Stimulated activated CD8-positive, alpha-beta memory T cell treated with anti-CD3 and anti-CD28 coated beads, Interleukin-2, amount 100 ng/mL, for 1 hour (primary cell): ENCODE measurements at places on chromosomes 4 and X.

GRCh38 chr4:78621395-78621794 is 69.8 kb downstream of the ANXA3 start:
- no peak for DNase-seq

DNA sequence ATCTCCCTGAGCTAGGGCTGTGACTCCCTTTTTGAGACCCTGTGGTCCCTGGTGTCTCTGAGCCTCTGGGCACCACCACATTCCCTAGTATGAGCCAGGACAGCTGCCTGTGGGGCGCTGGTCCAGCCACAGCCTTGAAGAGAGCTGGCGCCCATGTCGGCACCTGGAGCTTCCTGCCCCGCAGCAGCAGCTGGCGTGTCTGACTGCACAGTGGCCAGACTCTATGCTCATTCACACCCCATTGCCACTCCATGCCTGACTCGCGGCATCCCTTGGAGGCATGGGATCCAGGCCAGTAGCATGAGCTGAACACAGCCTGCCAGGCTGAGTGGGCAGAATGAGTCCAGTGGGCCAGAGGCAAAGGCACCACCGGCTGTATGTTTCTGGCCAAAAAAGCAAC is 8.3 kb upstream of the SPP1 start:
- DNase-seq = no peak

DNA sequence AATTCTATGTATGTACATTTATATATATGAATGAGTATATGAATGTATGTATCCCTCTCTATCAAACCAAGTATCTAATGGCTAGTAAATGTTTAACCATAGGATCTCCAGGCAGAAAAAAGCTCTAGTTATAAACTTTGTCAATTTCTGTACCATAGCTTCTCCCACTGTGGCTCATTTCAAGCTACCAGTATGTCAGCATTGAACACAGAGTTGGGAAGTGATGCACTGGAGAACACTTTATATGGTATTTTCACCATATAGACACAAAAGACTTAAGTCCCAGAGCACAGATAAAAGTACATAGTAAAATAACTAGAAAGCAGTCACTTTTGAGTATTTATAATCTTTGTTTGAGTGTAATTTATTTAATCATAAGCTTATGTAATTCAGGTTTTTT is 53.9 kb upstream of the ATP8A1 start:
- no peak for DNase-seq

- DNase-seq = no peak
Measured at GRCh38 chrX:2627272-2627867, 63.7 kb upstream of the CD99 start.

DNA sequence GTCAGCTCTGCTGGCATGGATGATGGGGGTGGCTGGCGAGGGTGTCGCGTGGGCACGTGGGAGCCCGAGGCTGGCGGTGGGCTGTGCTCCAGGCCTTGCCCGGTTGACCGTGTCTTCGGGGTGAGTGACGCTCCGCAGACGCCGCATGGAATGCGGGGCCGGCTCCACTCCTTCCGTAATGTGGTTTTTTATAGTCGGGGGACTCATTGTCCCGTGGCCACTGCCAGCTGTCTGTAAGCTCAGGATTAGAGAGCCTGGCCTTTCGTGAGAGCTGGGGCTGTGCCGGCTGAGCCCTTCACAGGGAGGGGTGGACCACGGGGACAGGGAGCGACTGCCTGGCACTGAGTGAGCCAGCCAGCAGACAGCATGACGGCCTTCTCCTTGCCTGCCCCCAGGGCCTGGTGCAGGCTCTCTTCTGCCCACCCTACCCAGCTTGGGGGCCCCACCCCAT is 20.4 kb downstream of the DOK7 start:
- no peak for DNase-seq

DNA sequence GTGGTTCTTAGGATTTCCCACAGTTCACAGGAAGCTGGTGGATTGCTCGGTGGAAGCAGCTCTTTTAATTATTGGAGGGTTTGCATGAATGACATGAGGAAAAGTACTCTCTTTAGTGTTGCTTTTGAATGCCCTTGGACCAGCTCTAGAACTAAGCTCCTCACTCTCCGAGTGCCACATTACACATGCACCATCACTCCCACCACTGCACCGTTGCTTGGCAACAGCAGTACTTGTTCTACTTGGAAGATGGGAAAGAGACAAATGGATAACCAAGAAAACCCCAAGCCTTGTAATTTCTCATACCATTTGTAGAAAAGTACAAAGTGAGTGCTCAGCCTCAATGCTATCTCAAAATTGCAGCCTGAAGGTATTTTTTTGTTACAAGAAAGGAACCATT is 620.2 kb upstream of the BOD1L1 start:
- no peak for DNase-seq

GRCh38 chr4:25860586-25861279 is 2.1 kb downstream of the SEL1L3 start:
- no peak for DNase-seq

DNA sequence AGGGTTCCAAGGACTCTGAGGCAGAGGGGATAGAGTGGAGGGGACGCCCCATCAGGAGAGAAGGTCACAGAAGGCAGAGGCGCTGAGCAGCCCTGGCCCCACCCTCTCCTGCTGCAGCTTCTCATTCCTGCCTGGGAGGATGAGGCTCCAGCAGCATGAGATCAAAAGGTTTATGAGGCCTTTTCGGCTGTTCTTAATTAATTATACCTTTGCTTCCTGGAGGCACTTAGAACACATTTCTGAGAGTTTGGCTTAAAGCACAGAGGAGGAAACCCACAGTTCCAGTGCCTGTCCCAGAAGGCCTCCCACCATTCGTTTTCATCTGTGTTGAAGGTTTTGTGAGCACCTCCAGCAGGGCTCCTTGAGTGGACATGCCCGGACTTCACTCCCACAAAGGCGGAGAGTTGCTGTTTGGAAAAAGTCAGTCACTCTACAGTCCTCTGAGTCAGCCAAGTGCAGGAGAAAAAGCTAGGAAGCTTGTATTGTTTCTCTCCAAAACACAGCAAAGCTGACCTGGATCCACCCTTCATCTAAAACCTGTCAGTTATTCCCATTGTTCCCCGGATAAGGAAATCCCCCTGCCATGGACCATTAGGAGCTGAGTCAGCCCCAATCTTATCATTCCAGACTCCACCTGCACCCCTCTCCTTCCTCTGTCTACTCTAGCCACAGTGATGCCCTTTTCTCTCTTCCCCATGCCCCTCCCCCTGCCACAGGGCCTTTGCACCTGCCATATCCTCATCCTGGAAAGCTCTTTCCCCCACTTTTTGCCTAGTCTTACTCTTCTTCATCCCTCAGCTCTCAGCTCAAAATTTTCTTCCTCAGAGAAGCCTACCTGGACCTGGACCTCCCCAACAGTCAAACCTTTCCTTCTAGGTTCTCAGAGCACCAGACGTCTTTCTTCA is 276.8 kb downstream of the FBXW7 start:
- DNase-seq = no peak

DNA sequence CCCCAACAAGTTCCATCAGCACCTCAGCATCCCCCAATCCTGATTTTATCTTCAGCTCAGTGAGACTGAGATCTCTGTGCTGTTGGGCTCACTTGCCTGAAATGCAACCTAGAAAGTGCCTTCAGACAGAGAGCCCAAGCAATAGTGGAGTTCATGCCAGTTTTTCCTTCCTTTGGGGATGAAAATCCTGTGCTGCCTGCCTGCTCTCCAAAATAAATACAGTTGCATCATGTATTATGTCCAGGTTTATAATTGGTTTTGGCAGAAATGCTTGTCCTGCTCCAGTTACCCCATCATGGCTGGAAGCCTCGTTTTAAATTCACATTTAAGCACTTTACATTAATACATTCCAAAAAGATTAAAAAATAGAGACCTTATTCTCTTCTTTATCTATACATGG is 1865.5 kb upstream of the TENM3 start:
- DNase-seq = no peak

DNA sequence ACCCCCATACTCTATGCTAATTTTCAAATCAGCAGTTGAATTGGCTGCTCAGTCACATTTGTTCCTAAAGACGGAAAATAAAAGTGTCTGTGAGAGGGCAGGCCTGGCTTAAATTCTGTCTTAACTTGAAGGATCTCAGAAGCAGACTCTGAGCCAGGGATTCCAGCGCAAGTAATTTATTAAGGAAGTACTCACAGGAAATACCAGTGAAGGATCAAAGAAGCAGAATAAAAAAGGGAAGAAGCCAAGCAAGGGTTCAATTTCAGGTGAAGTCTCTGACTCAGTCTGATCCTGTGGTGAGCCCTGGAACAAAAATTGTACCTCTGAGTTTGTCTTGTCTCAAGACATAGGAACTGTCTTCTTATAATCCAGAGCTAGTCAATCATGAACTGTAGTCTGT is 52.2 kb downstream of the IL1RAPL1 start:
- DNase-seq = no peak

- DNase-seq = no peak
Measured at GRCh38 chr4:5889002-5889696, 3.7 kb downstream of the CRMP1 start.

GRCh38 chrX:19698122-19698521 is 182.8 kb upstream of the MAP3K15 start:
- no peak for DNase-seq

DNA sequence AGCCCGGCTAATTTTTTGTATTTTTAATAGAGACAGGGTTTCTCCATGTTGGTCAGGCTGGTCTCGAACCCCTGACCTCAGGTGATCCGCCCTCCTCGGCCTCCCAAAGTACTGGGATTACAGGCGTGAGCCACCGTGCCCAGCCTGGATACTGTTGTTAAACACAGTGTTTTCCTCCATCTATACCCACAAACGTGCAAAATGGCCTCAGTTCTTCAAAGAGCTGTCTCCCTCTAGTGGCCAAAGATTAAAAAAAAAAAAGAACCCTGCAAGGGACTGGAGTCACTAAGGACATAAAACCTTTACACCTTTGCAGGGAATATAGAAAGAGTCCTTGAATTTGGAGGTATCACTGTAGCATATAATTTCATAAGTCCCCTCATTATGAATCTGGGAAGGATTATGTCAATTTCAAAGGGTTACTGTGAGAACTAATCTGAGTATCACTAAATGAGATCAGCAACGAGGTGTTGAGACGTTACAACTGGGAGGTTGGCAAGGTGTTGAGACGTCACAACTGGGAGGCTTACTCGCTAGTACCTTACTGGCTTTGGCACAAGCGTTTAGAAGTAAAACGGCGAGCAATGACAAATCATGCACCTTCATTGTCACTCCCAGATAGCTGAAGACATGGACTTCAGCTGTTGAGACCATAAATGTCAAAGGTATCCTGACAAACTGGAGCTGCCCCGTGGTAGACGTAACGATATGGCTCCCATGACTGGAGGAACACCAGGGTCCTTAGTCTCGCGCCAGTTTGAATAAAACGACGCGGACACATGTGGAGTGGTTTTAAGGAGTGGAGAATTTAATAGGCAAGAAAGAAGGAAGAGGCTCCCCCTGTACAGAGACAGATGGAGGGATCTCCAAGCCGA is 33.4 kb upstream of the ENPP6 start:
- no peak for DNase-seq

DNA sequence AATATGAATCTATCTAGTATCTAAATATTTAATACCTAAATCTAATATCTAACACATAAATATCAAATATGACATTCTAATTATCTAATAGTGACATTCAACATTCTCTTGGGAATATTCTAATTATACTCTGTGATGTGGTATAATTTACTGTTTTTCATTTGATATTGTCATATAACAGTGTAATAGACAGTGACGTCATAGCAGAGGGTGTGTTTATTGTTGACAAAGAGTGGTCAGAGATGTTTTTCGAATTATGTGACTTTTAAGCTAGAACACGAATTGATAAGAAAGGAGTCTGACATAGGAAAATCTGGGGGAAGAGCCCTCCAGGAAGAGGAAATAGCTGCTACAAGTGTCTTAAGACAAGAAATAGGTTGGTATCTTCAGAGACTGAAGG is 5.9 kb upstream of the MAGEC3 start:
- DNase-seq = no peak
